RPMI7951 (cell line): ENCODE measurements at places on chromosomes 5 and 9. TPM values are rescaled to one million over a fixed set of nuclear protein-coding genes. Genes with fewer than 3 reads are reported as not detected.

GRCh38 chr9:117825609-117826347 lies 121.6 kb downstream of the TLR4 start:
- no peak for DNase-seq

GRCh38 chr5:128579093-128579492 lies 41.0 kb upstream of the FBN2 start:
- DNase-seq: no peak

- DNase-seq: no peak
Measured at GRCh38 chr5:28390341-28390740, 1352.0 kb upstream of the CDH9 start.

DNA sequence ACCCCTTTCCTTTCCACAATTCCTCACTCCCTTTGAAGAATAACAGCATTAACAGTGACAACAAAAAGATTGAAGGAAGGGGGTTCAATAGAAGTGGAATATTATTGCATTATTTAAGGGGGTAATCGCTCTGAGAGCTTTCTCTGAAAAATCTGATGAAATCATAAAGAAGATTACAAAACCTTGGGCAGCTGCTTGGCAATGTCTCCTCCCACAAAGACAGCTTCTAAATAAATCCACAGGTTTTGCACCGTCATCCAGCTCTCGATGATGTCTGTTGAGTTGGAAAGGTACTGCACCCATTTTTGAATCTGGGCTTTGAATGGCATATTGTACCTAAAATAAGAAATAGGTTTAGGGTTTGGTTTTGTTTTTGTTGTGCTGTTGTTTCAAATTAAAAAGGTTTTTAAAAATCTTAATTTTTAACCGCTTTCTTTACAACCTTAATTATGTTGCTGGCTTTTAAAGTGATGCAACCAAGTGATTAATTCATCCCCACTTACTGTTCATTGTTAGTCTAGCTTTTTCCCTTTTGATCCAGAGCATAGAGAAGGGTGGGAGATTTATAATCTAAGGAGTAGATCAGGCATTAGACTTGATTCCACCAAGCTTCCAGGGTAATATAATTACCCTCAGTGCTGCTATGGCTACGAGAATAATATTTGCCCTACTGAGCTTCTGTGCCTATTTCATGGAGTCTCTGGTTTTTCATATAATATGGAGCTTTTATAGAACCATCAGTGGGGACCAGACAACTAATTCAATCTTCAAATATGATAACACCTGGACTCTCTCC lies 85.0 kb downstream of the DNAH5 start:
- no peak for DNase-seq

DNA sequence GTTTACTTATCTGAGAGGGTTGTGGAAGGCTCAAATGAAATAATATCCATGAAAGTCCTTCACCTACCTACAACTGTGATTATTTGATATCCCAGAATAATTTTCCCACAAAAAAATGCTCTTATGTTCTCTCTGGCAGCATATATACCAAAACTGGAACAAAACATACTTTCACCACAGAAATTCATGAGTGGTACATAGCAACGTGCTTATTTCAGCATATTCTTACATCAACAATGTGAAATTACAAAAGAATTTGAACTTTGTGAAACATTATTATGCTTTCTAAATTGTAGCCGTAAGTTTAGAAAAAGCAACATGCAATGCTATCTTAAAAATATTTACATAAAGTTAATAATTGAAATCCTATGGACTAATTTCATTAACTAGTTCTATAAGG lies 137.1 kb downstream of the GABRB2 start:
- no peak for DNase-seq

DNA sequence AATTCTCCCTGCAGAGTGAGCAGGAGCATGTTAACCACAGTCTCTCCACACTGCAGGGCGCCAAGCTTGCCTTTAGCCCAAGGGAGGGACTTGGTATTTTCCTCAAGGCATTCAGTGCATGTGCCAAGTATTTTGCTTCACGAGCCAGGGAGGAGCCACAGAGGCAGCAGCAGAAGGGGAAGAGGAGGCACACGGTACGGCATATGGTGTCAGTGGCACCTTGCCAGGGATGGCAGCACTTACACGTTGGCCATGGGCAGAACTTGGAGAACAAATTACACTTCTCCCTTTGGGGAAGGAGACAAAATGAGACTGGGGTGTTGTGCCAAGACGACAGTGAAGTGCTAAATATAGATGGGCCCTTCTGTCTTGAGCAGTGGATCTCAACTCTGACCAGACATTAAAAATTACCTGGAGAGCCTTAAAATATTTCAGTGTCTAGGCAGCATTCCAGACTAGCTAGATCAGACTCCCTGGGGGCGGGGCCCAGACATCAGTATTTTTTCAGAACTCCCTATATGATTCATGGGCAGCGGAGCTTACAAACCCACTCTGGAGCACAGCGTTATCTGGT lies 155.8 kb downstream of the DRD1 start:
- peak; percentile 86 for DNase-seq

DNA sequence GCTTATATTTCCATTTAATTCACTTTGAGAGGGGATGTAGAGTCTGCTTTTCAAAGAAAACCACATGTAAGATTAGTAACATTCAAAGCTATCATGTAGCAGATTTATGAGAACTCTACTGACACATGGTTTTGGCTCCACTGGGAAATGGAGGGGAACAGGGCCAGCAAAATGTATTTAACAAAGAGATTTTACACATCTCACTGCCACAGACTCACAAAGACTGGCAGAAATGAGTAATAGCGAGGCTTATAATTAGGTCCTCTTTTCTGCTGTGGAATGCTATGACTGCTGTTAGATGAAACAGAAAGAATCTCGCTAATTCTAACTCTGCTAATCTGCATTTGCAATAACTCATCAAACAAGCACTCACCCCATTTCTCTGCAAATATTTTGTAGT lies 4.5 kb downstream of the DAP start:
- peak; percentile 22 for DNase-seq

- DNase-seq: no peak
Measured at GRCh38 chr5:142360051-142360498, 35.3 kb upstream of the SPRY4 start.

- DNase-seq: no peak
Measured at GRCh38 chr9:138040446-138041430, 163.2 kb downstream of the CACNA1B start.

DNA sequence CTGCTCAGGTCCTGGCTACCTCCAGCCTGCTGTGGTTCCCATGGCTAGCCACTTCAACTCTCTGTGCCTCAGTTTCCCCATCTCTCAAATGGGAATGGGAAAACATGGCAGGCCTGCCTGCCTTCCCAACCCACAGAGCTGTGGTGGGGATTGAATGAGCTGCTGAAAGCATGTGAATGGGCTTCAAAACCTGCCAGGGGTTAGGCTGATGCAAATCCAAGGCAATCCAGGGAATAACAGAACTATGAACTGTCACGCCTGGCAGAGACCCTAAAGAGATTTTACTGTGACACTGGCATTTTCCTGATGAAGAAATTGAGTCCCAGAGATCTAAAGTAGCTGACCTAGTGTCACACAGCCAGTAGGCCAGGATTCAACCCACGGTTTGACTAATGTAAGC lies 29.9 kb upstream of the TCF7 start:
- no peak for DNase-seq

GRCh38 chr5:149228618-149229297 lies 42.9 kb upstream of the AFAP1L1 start:
- peak; percentile 90 for DNase-seq

GRCh38 chr5:36685631-36686288 lies 79.4 kb downstream of the SLC1A3 start:
- DNase-seq: no peak

DNA sequence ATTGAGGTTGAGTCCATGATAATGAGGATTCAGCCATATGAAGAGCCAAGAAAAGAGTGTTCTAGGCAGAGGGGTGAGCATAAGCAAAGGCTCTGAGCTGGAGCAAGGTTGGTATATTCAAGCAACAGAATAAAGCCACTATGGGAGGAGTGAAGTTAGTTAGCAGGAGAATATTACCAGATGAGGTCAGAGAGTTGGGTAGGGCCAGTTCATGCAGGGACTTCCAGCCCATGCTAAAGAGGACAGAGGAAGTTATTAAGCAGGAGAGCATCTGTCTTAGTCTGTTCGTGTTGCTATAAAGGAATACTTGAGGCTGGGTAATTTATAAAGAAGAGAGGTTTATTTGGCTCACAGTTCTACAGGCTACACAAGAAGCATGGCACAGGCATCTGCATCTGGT lies 57.1 kb upstream of the ATG10 start:
- DNase-seq: no peak

GRCh38 chr9:82761956-82762355 lies 301.0 kb downstream of the RASEF start:
- DNase-seq: no peak

DNA sequence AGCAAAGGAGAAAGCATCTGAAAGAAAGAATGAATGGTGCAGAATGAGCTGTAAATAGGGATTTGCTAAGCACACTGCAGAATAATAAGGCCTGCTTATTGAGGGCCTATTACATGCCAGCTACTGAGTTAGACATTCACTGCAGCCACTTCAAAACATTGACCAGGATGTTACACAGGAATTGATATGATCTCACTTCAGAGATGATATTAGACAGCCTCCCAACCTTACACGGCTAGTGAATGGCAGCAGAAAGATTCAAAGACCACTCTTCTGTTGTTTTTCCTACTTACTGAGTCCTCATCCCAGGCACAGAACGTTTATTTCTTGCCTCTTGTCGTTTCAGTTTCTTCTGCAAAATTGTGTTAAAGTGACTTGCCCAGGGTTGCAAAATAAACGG lies 1209.9 kb upstream of the WWC1 start:
- DNase-seq: no peak

DNA sequence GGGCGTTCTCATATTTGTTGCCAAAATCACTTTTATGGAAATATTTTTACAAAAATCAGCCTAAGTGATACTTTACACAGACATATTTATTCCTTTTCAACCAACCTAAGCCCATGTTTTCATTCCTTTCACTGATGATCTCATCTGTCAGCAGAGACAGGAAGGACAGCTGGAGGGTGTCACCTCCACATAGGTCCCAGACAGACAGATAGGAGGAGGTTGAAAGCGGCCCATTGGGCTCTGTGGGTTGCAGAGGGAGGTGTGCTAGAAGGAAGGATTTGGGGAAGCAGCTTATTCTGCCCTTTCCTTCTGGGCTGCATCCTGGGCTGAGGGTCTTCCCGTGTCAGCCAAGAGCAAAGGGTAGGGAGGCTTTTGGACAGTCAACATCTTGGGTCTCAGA lies 26.0 kb upstream of the SEMA4D start:
- DNase-seq: no peak

- peak; percentile 76 for DNase-seq
Measured at GRCh38 chr5:87899208-87899661, 369.4 kb downstream of the TMEM161B start.

DNA sequence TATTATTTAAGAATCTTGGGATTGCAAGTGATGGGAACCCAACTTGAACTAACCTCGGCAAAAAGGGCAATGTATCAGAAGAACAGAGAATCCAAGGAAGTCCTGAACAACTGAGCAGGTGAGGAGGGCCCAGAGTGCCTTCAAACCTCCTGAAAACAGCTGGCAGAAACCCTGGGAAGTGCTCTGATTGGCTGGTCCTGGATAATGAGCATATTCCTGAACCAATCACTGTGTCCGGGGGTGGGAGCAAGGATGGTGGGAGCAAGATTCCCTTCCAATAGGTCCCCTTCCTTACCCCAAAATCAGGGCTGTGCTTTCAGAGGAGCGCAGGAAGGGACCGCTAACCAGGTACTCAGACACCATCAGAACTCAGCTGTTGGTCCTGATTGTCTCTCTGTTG lies 31.9 kb upstream of the TBC1D2 start:
- no peak for DNase-seq

GRCh38 chr9:101629636-101630035 lies 34.9 kb upstream of the PPP3R2 start:
- DNase-seq: no peak

GRCh38 chr5:26763215-26763614 lies 275.2 kb downstream of the CDH9 start:
- DNase-seq: no peak

DNA sequence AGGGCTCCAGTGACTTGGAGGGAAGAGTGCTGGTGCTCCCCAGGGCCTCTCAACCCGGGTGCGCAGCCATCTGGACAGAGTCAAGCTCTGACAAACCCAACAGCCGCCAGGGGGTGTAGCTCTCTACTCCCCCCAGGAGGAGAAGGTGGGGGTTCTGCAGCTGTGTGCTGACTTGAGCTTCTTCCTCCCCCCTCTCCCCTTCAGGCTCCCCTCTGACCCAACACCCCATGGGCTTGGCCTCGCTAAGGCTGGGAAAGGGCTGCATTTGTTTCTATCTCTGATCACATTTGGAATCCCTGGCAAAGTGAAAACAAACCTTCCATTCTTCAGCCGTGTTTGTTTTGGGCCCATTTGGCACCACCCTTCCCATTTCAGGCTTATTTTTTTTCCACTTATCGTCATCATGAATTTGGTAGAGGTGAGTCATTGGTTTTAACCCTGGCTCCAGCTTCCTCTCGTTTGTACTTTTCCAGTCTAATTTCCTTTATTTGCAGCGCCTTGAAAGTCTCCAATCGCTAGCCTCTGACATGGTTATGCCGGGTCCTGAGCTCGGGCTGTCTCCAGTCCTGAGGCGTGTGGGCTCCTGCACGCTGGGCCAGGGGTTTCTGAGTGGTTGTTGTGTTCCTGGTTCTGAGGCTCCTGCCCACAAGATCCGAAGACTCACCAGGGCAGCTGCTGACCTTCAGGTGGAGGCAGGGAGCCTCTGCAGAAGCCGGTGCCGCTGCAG lies 36.1 kb downstream of the DAP start:
- DNase-seq: peak; percentile 89

DNA sequence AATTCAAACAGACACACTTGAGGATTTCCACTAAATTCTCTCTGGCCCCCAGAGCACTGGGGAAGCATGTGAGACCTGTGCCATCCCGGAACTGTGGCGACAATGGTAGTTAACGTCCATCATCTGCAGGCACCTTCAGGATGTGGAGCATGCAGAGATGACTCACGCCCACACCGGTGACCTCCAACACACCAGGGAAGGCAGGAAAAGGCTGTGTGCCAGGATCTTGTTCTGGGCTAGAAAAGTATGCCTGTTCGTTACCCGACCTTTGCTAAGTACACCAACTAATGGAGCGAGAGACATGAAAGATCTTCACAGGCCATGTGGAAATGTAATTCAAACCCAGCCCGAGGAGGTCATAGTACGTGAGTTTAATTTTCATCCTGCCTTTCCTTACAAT lies 208.8 kb downstream of the MELK start:
- peak; percentile 49 for DNase-seq

- DNase-seq: no peak
Measured at GRCh38 chr5:161400583-161400982, 145.9 kb downstream of the GABRB2 start.

The RLN2 gene
- 0.29 and 1.1 TPM in 2 replicates for total RNA-seq

The FBXW11 gene
- total RNA-seq: 45.3 and 58.3 TPM in 2 replicates

The PCDHA10 gene
- total RNA-seq: not detected in 2 replicates

The PPP2R2B gene
- total RNA-seq: 0.68 TPM in 1 of 2 replicates, not detected in the other

The FOXI1 gene
- total RNA-seq: not detected in 2 replicates

The TRIM52 gene
- 4.2 and 5.4 TPM in 2 replicates for total RNA-seq

The KIF20A gene
- 161 and 183 TPM in 2 replicates for total RNA-seq

The TMEM215 gene
- not detected in 2 replicates for total RNA-seq

The ABO gene
- total RNA-seq: not detected in 2 replicates

The PDE6A gene
- 0.10 and 0.12 TPM in 2 replicates for total RNA-seq

The PPP3R2 gene
- total RNA-seq: not detected in 2 replicates

The WHRN gene
- total RNA-seq: 1.4 and 1.7 TPM in 2 replicates

The MOB3B gene
- under 0.01 TPM in 1 of 2 replicates, not detected in the other for total RNA-seq

The TEX48 gene
- total RNA-seq: not detected in 2 replicates

The SLC45A2 gene
- 0.49 and 2.0 TPM in 2 replicates for total RNA-seq

The CSF2 gene
- 4.8 and 6.4 TPM in 2 replicates for total RNA-seq
